ENCODE measurements at places on chromosomes 1 and 21.

- no peak for DNase-seq
Observed at GRCh38 chr1:42040159-42040558, 113.1 kb upstream of the GUCA2B start.

GRCh38 chr1:32255072-32256071, 4.3 kb downstream of the LCK start:
- DNase-seq: no peak

DNA sequence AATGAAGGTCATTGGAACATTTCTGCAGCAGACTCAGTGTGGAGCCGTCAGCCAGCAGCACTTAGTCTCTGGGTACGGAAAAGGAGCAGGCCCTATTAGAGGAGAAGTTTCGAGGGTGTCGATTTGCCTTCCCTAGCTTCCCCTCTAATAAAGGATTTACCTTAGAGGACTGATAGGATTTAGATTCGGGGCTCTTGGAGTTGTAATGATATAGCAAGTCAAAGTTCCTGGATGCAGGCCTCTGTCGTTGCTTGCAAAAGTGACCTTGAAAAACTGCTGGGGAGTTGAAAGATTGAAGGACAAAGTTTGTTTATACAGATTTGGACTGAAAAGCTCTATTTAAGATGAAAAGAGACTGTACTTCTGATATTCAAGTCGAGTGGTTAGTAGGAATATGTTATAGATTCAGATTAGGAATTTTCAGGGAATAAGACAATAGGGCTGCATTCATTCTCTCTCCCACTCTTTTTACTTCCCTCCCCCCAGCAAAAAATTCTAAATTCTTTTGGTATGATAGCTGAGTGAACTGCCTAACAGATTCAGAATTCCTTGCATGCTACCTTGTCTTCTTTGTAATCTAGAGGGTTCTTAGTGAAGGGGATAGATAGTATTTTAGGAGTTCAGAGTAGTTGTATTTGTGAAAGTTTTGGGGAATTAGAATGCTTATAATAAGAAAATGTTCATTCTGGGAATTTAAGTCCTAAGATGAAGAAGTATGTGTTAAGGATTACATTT, 19.2 kb downstream of the NFYC start:
- DNase-seq: no peak

DNA sequence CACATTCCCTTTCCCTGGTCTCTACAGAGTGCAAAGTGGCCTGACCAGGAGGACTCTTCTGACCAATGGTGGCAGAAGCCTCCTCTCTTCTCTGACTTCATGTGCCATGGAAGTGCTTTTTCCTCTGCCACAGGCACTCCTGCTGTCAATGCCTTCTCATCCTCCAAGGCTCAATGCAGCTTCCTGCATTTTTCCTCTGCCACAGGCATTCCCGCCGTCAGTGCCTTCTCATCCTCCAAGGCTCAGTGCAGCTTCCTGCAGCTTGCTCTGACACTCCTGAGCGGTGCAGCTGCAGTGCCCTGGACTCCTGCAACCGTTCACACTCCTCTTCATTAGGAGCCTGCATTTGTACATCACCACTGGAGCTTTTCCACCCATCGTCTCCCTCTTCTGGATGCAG, 4.7 kb upstream of the ADARB1 start:
- no peak for DNase-seq

DNA sequence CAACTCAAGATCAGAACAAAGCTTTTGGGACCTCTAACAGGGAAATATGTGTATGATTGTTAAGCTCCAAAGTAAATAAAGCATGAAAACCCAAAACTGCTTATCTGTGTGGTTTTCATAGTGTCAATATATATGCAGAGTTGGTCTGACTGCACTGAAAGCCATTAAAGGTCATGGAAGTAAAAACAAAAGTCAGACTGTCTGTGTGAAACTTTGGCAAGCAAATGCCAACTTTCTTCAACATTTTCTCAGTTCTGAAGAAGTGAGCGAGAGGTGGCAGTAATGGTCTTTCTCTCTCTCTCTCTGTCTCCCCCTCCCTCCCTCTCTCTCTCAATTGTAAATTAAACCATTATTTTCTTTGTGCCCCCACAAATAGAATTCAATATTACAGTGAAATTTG, 100.1 kb upstream of the S1PR1 start:
- no peak for DNase-seq

DNA sequence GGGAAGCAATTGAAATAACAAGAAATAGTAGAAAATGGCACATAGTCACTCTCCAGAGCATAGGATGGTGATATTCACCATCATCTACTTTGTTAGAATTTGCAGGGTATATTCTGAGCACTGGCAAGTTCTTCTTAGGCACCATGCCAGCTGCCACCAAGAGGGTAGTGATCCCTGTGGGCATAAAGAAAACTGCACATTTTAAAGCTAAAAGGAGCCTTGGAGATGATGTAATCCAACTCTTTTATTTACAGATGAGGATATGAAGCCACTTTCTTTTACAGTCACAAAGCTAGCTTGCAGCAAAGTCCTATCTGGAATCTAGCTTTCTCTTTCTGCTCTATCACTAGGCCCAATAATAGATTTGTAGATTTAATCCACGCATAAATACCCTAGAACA, 69.0 kb downstream of the PTGER3 start:
- no peak for DNase-seq

GRCh38 chr1:1858382-1859086, 32.4 kb downstream of the GNB1 start:
- DNase-seq: no peak

DNA sequence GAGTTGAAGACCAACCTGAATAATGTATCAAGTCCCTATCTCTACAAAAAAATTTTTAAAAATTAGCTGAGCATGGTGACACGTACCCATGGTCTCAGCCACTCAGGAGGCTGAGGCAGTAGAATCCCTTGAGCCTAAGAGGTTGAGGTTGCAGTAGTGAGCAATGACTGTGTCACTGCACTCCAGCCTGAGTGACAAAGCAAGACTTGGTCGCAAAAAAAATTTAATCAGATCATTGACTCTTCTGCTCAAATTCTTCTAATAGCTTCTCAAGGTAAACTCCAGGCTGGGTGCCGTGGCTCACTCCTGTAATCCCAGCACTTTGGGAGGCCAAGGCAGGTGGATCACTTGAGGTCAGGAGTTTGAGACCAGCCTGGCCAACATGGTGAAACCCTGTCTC, 85.9 kb upstream of the PUM1 start:
- DNase-seq: no peak

- no peak for DNase-seq
Observed at GRCh38 chr21:33767236-33767635, 124.9 kb downstream of the ITSN1 start.

GRCh38 chr1:85027242-85027983, 20.9 kb downstream of the MCOLN3 start:
- no peak for DNase-seq

DNA sequence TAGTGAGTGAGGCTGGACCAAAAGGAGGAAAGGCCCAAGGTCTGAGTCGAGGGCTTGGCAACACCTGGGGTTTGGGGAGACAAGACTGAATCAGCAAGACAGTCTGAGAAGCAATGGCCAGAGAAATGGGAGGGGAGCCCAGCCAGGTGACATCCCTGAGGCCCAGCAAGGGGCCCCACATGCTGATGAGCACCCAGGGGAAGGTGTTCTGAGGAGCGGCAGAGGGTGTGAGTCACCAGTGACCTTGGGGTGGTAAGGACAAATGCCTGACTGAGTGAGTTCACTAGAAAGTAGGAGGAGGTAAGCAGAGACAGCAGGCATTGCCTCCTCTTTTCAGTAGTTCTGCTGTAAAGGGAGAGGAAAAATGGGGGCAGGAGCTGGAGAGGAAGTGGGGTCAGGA, 192.4 kb upstream of the GALNT2 start:
- DNase-seq: no peak

DNA sequence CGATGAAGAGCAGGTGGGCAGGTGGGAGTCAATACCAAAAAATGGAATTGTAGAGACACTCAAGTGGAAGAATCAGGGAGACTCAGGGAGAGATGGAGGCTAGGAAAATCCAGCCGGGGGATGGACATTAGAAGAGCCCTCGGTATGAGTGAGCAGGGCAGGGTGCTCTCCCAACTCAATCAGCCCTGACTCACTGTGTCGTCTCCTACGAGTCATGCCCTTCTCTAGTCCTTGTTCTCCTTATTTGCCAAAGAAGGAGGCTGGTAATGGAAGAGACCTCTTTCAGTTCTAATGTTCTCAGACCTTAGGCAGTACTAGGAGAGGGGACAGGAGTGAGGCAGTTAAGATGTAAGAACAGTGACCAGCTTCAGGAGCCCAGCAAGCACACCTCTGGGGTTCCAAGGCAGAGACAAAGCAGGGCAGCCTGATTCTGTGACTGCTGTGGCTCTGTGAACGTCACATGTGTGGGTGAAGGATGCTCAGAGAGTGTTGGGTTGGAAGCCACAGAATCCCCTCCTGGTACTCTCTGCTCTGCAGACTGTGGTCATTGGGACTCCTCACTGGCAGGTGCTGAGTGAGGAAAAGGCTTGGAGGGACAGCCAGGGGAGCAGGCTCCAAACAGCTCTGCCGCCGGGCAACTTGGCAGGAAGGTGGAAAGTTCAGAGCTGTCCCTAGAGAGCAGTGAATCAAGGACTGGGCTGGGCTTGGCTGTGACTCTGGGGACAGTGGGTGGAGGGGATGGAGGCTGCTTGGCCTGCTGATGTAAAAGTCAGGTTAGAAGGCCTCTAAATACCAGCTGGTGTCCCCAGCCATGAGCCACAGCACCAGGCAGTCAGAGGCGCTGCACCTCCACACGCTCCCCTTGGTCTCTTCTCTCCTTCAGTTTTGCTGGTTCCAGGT, 11.1 kb upstream of the GJA5 start:
- no peak for DNase-seq

DNA sequence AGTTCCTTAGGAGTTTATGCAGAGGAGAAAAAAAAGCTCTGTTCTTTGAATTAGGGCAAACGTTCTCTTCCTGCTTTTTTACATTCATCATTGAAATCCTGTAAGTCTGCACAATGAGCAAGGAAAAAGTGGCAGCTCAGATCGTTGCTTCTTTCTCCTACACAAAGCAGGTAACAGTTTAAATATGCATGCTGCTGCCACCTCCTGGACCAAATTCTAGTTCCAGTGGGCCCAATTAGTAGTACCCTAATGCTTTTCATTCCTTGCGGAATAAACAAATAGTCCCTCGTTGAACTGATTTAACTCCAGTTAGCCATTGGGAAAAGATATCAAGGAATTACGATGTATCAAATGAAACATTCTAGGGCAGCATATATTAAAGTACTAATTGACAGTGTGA, 20.1 kb downstream of the YTHDF2 start:
- no peak for DNase-seq

- no peak for DNase-seq
Observed at GRCh38 chr1:163395790-163396189, 74.0 kb downstream of the NUF2 start.

DNA sequence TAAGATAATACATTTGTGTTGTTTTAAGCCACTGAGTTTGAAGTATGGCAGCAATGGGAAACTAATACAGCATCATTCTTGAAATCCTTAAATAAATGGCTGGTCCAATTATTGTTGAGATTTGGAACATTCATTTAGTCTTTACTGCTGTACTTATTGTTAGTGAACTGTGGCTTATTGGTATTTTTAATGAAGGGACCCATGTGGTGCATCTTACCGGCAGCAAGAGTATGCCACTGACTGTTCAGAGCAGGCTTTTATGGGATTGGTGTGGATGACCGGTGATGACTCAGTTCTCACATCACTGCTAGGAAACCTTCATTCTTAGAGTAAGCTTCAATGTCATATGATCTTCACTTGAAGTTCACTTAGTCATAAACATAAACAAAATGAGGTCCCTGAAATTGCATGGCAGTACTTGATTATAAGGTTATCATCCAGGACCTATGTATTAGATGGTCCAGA, 31.5 kb downstream of the PRKAA2 start:
- DNase-seq: no peak

DNA sequence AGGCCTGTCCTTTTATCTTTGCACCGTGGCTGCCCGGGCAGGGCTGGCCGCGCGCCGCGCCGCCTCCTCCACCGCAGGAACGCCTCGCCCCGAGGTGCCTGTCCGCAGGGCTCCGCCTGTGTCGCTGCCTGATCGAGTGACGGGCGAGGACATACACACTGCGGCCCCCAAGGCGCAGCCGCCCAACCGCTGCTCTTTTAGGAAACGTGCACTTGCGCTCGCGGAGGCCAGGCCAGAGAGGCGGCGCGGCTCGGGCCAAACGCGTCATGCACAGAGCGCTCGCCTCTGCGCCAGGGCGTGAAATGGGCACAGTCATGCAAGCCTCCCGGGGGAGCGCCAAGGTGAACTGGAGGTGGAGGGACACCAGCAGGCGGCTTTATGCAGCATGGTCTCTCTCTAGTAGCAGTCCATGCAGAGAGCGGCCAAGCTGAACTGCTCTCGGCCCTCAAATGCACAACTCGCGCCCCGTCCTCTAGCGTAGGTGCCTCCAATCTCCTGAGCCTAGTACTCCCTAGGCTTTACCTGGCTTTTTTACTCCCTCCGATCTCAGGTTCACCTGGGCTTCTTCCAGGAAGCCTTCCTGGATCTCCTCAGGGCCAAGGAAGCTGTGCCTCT, 12.9 kb downstream of the TRABD2B start:
- DNase-seq: no peak

GRCh38 chr1:231240531-231240882, 505 bp upstream of the GNPAT start:
- no peak for DNase-seq

DNA sequence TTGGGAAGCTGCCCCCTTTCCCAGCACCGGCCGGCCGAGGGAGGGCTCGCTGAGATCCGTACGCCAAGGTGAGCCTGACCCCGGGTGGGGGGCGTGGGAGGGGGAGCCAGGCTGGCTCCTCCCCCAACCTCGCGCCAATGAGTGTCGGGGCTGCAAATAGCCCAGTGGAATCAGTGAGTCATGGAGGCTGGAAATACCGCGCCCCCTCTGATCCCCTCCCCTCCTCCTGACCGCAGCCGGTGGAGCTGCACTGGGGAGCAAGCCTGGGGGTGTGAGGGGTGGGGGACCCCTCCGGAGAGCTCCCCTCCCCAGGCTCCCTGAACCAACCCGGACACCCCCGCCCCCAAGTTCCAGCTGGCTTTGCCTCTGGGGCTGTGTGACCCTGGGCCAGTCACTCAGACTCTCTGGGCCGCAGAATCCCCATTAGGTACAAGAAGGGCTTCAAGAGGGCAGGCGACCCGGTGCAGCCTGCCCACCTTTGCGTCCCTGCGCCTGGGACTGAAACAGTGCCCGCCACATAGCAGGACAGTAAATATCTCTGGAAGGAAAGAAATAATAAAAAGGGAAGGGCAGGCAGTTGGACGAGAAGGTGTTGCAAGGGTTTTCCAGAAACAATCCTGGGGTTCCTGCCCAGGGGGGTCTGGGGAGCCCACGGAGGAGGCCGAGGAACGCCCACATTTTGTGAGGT, 4.5 kb downstream of the HSPB7 start:
- peak; percentile 8 for DNase-seq

DNA sequence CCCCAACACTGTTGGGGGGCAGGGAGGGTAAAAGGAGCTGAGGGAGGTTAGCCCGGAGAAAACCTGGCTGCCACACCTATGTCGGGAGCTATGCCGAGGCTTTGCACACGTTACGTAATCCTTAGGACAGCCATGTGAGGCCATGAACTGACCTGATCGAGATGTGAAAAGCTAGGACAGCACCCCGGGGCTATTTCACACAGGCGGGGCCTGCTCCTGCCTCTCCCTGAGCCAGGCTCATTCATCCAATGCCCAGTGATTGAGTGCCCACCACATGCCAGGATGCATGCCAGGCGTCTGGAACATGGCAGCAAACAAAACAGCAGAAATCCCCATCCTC, 30.2 kb downstream of the LDLRAP1 start:
- no peak for DNase-seq
